T-helper 22 cell (primary cell): ENCODE measurements at places on chromosomes 12 and 14.

DNA sequence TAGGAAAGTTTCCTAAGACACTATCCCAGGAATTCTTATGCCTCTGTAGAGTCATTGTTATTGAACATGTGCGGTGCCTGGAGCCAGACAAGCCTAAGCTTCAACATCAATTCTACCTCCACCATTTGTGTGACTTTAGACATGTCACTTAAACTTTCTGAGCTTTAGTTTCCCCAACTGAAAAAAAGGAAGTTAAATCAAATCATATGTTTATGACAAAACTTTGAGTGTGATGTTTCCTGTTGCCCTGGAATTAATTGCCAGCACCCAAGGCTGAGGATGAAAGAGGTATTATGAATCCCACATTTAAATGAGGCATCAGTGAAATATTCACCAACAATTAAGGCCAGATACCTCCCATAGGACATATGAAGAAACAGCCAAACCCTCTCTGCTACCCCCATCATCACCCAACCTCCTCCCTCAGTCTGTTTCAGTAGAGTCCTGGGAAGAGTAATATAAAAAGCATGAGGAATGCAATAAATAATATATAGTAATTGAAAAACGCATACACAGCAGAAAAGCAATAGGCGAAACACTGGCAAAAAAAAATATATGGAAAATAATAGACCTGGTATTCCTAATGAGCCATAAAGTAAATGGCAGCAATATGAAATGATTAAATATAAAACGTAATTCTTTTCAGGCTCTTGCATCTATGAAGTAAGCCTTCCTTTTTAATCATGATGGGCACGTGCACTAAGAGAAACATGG is 182.0 kb upstream of the DCN start:
- no peak for DNase-seq

GRCh38 chr12:62799126-62799736 is 135.7 kb downstream of the PPM1H start:
- DNase-seq = no peak

DNA sequence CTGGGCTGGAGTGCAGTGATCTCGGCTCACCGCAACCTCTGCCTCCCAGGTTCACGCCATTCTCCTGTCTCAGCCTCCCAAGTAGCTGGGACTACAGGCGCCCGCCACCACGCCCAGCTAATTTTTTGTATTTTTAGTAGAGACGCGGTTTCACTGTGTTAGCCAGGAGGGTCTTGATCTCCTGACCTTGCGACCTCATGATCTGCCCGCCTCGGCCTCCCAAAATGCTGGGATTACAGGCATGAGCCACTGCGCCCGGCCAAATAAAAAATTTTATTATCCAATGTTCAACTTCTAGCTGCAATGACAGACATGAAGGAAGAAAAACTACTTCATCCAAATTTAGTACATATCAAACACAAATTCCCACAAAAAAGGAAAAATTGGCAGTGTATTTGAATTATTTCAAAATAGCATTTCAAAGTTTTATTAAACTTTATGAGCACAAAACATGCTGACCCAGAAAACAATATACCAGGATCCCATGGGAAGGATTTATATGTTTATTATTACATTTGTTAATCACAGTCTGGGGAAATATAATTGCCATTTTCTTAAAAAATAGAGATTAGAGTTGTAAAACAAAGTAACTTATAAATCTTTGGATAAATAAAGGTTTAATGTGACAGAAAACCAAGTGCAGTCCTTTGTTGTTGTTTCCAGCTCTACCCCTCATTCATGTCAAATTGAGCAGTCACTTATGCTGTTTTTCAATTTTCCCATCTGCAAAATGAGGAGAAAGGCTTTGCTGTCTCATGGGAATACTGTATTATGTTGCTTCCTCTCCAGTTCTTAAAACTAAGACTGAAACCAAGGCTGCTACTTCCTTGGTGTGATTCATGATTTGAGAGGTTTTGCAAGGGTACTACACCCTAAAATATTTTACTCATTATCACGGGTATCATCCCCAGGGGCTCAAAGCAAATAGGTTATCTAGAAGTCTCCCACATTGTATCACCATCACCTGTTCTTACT is 155.2 kb upstream of the AVPR1A start:
- DNase-seq = no peak

GRCh38 chr14:22333422-22334274 is 255.4 kb downstream of the DAD1 start:
- DNase-seq = no peak

- DNase-seq = no peak
Measured at GRCh38 chr12:40971911-40972310, 216.2 kb upstream of the PDZRN4 start.

GRCh38 chr12:90945070-90945649 is 9.8 kb downstream of the CCER1 start:
- DNase-seq = no peak

DNA sequence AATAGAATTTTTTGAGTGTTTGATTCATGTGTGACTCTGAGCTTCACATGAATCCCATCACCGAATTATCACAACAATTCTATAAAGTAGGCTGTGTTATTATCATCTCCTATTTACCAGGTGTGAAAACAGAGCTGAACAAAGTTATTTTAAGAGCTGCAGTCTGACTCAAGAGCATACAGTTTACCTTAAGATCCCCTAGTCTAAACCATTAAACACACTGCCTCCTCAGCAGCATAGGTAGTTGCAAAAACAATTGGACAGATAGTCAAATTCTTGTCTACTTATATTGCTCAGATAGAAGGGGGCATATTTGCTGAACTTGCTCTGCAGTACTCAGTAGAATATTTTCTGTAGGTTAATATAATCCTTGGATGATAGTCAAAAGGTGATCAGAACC is 219.8 kb upstream of the ATP2B1 start:
- DNase-seq = no peak

DNA sequence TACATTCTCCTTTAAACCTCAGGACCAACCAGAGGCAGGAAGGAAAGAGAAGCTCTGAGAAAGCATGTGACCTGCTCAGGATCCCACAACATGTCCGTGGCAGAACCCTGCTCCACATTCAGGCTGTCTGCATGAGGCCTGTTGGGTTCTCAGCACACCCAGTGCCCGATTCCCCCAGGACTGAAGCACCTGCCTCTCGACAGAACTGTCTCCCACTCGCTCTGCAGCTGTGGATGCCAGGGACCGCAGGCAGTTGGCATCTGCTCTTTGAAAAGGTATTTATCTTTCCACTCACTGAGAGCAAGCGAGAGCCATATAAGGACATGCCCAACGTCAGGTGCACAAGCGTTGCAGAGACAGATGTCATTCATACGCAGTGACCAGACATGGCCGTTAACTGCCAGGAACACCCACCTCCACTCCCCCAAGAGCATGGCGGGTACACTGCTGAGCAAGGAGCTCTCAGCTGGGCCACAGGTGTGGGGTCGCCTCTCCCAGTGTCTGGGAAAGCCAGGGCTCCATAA is 18.9 kb downstream of the PITPNM2 start:
- DNase-seq = peak; percentile 9

- DNase-seq = no peak
Measured at GRCh38 chr14:60487211-60487610, 1.3 kb upstream of the C14orf39 start.

GRCh38 chr12:118164798-118165486 is 29.0 kb downstream of the PEBP1 start:
- no peak for DNase-seq

DNA sequence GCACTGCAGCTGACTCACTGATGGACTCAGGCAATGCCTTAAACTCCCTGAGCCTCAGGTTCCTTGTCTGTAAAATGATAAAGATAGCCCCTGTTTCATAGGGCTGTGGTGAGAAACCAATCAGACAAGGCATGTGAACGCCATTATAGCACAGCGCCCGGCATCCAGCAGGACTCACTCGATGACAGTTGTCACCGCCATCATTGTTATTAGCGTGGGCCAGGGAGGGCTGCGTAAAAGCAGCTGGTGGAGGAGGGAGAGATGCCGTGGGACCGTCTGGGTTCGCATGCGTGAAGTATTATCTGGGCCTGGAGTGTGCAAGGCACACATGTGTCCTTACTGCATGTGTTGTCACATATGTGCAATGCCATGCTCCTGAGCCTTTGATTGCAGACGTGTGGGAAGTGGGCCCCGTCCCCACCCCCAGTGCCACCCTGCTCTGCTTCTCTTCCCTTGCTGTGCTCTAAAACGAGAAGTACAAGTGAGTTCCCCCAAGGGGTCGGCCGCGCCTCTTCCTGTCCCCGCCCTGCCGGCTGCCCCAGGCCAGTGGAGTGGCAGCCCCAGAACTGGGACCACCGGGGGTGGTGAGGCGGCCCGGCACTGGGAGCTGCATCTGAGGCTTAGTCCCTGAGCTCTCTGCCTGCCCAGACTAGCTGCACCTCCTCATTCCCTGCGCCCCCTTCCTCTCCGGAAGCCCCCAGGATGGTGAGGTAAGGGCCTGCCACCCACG is at the start of gene PTPN6:
PTPN6 (plus strand) TSS at position 546 of the 730 bp plus-strand sequence; CDS start at position 703, 157 bp downstream.
- no peak for DNase-seq
